Putamen (tissue), 1 donor: ENCODE measurements at places on chromosomes 12 and 14.
A peak's percentile ranks its signal among the peaks of the same experiment; 100 is the strongest.

- no peak for DNase-seq
Measured at GRCh38 chr12:62689042-62689839, 222.6 kb downstream of the MON2 start.

DNA sequence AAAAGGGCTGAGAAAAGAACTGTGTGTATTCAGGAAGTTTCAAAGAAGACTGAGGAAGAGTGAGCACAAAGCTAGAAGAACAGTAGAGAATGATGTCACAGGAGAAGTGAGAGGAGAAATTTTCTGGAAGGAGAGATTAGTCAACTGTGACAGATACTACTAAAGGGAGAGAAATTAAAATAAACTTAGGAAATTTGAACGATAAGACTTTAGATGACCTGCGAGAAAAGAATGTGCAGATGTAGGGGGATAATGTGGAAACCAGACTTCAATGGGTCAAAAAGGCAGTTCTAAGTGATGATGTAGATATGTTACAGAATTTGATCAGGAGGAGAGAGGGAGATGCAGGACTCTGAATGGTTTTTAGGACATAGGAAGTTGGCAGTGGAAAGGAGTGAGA is 287.4 kb downstream of the SYT1 start:
- DNase-seq = no peak

GRCh38 chr14:66425402-66425801 is 60.8 kb upstream of the CCDC196 start:
- peak; percentile 84 for DNase-seq

- DNase-seq = no peak
Measured at GRCh38 chr12:90244232-90244631, 535.6 kb upstream of the ATP2B1 start.

DNA sequence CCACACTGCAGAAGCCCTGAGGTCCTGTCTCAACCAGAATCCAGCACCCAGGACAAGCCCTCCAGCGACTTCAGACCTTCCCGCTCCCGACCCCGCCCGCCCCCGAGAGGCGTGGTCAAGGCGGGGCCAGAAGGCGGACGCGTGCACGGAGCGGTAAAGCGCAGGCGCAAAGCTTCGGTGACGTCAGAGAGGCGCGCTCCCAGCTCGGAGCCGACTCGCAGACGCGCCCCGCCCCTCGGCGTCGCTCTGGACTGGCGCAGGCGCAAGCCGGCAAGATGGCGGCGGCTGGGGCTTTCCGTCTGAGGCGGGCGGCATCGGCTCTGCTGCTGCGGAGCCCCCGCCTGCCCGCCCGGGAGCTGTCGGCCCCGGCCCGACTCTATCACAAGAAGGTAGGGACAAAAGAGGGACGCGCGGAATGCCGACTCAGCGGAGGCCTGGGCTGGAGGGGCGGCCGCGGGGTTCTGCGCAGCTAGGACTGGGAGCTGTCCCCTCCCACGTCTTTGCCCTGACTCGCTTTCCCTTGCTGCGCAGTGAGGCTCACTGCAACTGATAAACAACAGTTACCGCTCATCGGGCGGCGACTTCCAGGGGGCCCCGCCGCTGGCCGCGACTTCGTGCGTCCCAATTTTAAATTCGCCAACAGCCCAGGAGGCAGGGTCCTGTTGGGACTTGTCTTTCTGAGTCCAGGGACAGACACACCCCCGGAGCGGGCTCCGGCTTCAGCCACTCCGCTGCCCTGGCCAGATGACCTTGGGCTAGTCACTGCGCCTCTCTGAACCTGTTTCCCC is at the start of gene ISCU:
Gene ISCU (plus strand): TSS at position 249 of the 788 bp plus-strand sequence. CDS start 27 bp downstream, at position 276.
- peak; percentile 98 for DNase-seq

GRCh38 chr12:131911851-131912477 is 17.1 kb upstream of the PUS1 start:
- no peak for DNase-seq

GRCh38 chr14:50910495-50911420 is 33.5 kb downstream of the PYGL start:
- no peak for DNase-seq

GRCh38 chr12:15774819-15775218 is 14.4 kb downstream of the EPS8 start:
- no peak for DNase-seq

DNA sequence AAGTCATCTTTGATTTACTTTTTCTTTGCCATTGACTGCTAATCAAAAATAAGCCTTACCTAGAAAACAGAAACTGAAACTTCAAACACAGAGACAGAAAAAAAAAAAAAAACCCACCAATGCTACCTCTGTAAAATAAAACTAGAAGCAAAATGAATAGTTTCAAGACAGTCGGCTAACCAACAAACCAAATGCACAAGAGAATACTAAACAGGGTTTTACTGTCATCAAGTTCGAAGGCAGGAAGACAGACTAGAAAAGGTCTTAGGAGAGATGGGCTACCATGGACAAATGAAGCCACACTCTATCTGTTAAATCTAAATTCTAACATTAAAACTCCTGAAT is 59.5 kb downstream of the SEL1L start:
- no peak for DNase-seq

GRCh38 chr12:92516277-92516600 is 186.6 kb upstream of the PLEKHG7 start:
- no peak for DNase-seq

- DNase-seq = no peak
Measured at GRCh38 chr12:125295550-125295949, 230.3 kb downstream of the AACS start.

DNA sequence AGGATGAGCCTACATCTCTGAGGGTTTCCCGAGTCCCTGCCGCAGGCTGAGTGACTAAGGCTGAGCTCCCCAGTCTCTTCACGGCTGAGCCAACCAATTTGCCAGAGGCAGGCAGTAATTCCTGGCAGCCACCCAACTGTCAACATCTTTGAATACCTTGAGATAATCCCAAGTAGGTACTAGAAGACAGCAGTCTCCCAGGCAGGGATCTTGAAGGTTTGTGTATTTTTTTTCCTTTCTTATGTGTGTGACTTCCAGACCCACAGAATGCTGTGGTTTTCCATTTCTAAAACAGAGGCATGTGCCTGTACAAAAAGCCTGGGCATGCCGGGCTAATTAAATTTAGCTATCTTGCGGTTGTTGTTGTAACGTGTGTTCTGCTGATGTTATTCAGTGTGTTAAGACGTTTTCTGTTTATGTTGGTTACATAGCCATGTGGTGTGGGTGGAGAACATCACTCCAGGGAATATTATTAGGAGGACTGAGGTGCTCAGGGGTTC is 155.5 kb downstream of the ANO2 start:
- DNase-seq = no peak

DNA sequence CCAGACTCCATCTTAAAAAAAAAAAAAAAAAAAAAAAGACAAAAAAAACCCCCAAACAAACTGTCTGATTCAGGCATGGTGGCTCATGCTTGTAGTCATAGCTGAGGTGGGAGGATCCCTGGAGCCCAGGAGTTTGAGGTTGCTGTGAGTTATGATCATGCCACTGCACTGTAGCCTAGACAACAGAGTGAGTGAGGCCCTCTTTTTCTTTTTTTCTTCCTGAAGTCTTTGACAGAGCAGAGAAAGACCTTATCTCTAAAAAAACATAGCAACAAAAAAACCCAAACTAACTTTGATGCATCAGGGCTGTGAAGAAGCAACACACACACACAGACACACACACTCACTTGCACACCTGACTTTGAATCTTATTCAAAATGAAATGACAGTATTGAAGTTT is 7.7 kb upstream of the AMN1 start:
- no peak for DNase-seq

DNA sequence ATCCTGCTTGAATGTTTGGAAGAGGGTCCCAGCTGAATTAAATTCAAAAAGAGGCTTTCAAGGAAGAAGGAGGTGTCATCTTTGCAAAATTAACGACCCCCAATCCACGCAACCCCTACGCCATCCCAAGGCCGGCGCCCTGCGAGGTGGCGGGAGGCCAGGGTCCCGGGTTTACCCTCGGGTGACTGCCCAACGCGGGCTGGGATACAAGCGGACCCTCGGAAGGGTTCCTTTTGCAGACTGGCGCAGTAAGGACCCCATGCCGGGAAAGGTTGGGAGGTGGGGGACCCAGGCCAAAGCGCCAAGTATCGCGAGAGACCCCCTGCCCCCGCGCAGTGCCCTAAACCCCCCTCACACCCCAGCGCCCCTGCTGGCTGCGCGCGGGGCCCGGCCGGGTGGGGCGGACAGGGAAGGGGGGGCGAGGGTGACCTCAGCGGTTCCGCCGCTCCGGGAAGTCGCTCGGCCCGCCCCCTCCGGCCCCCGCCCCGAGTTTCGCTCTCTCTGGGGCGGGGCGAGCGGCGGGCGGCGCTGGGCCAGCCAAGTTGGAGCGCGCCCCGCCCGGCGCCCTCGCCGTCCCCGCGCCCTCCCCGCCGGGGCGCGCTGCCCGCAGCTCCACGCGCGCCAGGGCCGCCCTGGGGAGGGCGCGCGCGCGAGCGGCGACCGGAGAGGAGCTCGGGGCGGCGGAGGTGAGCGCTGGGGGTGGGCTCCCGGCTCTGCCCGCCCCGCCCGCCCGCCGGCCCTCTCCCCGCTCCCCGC is 708 bp upstream of the ZBTB42 start:
- DNase-seq = peak; percentile 61

- DNase-seq = peak; percentile 73
Measured at GRCh38 chr14:23183479-23183878, at the start of gene SLC7A8. TSS of gene SLC7A8 (minus strand) at chr14:23183660. CDS start at chr14:23182914, 746 bp downstream.

GRCh38 chr14:73227812-73228781 is 9.2 kb upstream of the PAPLN start:
- no peak for DNase-seq

DNA sequence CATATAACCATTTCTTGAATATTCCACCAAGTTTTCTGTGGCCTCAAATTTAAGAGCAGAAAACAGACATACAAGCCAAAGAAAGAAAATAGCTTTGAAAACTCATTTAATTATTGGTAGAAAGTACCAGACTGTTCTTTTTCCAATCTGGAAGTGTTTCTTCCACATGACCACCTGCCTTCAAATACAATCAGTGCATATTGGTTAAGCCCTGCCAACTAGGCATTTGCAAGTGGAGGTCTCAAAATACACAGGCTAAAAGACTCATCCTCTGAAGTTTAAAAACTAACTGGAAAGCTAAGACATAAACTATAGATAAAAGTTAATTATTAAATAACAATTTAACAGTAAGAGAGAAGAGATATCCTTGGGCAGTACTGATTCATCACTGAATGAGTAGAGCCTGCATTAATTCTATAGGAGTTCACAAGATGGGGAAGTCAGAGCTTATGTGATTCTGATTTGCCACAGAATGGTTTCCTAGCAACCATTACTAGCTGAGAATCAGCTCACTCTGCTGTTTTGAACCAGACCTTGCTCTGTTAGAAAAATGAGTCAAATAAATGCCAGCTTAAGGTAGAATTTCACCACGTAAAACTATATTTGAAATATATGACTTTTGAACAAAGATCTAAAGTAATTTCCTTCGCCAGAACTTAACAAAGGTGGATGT is 433.8 kb downstream of the FUT8 start:
- peak; percentile 36 for DNase-seq

GRCh38 chr12:69553628-69554248 is 31.5 kb upstream of the CCT2 start:
- peak; percentile 41 for DNase-seq

DNA sequence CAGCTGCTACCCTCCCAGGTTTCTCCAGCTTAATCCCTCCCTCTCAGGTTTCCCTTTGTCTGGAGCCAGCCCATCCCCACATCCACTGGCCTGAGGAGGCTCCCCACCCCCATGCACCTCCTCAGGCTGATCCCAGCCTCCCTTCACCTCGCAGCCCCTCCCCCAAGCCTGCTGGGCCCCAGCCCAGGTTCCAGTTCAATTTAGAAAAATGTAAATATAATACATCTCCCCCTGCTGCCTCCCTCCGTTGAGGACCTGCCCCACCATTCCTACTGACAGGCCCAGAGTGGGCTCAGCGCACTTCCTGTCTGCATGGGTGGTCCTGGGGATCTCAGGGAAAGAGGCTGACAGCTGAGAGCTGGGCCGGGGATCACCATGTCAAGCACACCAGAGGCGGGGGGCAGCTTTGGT is 155.8 kb downstream of the NTF3 start:
- DNase-seq = no peak

DNA sequence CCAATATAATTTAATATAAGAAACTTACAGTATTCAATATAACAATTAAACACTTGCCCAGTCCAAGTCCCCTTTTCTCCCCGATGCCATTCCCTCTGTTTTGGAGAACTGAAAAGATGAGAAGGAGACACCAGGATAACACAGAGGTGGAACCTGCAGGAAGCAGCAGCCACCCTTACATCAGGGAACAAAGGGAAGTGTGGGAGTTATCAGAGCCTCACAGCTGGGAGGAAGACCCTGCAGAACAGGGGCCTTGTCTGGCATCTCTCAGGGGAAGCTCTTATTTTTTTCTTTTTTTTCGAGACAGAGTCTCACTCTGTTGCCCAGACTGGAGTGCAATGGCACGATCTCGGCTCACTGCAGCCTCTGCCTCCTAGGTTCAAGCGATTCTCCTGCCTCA is 52.6 kb downstream of the CALM1 start:
- DNase-seq = no peak

DNA sequence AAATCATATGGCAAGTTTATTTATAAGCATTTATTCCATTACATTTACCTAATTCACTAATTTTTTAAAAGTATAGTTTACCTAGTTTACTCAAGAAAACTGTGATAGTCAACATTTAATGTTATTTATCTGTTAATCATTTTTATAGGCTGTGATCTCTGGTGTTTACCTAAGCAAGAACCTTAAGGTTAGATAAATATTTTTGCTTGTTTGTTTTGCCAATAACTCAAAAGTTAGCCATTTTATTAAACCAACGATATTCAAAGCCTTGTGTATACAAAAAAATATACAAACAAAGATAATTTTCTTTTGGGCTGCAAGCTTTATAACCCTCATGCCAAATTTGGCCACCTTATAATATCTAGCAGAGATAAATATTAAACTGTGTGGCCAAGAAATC is 157.3 kb downstream of the SLCO1B3 start:
- no peak for DNase-seq

GRCh38 chr14:92973261-92973797 is 50.4 kb downstream of the CHGA start:
- DNase-seq = peak; percentile 87

DNA sequence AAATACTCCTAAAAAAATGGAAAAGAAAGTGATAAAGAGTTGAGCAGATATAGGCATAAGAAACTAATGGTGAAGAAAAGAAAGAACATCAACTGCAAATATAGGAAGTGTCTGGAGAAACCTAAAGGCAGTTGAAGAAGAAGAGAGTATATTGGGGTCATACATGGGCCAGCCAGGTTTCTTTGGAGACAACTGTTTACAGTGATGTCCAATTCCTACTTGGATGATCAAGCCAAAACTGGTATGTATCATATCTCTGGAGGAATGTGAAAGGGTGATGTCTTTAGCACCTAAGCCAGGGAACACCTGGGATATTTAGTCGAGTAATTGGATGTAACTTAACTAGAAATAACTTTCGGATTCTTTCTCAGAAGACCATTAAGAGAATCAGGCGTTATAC is 129.3 kb upstream of the FLRT2 start:
- no peak for DNase-seq

GRCh38 chr14:100678469-100678828 is 48.2 kb upstream of the DLK1 start:
- DNase-seq = no peak

DNA sequence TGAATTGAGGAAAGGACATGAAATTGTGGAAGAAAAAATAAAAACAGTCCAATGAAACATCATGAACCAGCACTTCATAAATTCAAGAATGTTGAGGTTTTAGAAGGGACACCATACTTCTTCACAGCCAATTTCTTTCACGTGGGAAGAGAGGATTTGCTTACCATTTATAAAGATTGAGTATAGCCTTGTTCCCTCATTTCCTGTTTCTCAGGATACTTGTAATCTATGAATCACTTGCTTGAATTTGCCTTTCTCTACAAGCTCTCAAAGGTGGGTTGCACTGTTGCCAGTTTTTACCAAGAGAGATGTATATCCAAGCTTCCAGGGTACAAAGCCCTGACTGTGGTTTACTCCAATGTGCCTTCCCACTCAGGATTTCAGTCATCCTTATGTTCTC is 116.1 kb downstream of the DUSP6 start:
- DNase-seq = no peak
